ENCODE measurements at places on chromosomes 3 and 15. TPM values are rescaled to one million over a fixed set of nuclear protein-coding genes. Genes with fewer than 3 reads are reported as not detected.

Gene HGD
- not detected for total RNA-seq

Gene CHRM5
- not detected for total RNA-seq

DNA sequence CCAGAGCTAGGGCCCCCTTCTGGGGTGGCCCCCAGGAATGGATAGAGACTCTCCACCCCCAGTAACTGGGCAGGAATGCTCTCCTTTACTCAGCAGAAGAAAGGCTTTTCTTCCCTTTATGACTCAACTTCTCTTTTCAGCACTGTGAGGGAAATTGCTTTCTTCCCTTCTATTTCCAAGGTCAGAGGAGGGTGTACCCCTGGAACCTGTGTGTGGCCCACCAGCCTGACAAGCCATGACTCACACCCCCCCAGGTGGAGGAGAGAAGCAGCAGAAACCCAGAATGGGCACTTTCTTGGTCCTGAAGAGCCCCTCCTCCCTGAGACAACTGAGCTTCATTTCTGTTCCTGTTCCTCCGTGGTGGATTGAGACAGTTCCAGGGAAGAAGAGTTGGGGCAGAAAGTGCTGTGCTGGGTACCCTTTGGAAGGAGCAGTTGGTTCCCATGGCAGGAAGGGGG, 2.7 kb upstream of the ANKRD63 start:
- no peak for DNase-seq

Gene PCBP4
- total RNA-seq, result 58.1 TPM

Gene LMAN1L
- not detected for total RNA-seq

DNA sequence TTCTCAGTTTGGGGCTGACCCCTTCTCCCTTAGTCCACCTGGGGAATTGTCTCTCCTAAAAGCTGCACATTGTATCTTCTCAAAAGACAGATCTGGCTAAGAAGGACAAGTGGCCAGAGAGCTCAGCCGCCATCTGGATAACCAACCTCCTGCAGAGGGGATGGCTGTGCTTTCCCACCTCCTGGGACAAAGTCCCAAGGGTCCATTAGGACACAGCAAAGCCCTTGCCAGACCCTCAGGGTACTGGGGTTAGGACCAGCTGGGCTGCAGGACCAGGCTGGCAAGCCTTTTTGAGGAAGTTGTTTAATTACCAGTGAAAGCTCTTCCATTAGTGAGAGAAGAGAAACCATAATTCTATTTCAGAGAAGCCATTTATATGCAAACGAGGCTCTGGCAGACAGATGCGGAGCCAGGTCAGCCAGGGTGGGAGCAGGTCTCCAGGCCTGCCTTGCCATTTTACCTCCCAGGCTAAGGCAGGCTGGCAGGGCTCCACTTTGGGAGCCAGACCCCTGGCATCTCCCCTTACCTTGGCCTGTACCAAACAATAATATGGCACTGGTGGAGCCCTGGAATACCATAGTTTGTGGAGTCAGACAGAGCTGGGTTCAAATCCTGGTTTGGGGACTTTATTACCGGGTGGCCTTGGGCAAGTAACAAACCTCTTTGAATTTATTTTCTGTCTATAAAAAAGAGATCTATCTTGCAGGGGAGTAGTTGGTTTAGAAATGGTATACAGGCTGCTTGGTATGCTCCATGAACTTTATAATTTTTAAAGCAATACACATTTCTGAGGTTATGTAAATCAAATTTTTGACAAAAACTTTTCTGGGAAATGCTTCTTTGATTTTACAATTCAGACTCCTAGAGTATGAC, 17.9 kb downstream of the SHF start:
- DNase-seq, result no peak

- no peak for DNase-seq
Measured at GRCh38 chr3:14363991-14364390, 38.4 kb upstream of the SLC6A6 start.

DNA sequence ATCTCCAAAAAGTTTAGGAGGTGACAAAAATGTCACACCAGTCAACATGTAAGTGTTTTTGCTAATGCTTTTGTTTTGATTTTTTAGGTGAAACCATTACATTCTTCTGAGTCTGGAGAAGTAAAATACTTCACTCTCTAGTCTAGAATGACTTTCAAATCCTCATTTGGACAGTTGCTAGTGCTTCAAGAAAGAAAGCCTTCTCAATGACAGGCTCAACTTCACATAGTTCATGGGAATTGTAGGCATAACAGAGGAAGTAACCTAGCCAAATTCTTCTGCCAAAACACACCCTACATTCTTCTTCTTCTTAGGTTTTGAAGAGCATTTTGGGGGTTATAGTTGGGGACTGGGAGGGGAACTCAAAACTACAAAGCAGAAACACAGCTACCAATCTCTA, 29.4 kb upstream of the HEG1 start:
- DNase-seq, result no peak

DNA sequence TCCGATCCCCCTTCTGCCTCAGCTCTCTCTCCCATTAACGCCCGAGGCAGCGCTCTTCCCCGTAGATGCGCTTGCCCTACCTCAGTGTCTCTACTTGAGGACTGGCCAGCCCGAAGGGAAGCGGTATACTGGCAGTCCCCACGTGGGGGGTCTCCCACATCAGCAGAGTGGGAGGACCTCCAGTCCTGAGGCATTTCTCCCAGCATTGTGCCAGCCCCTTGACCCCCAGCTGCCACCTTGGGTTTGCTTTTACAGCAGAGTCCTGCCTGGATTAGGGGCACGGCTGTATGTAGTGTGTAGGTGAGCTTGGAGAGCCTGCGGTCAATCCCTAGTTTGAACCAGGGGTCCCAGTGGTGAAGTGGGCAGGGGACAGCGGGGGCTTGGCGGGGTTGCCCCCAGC, 767 bp downstream of the SEMA3F start:
- DNase-seq, result no peak

DNA sequence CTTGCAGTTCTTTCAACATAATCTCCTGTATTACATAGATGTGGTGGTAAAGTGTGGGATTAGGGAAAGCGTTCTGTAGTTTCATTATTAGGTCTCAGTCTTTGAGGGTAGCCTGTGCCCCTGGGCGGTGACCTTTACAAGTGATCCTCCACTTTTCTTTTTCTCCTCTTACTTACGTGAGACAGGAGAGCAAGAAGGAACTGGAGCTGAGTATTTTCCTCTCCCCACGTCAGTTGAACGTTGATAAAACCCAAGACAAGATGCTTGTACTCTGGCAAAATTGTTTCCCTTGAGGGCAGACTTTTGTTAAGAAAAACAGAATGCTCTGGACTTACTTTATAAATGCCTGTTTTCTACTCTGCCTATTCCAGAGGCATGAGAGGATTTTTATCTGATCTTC, 378.7 kb downstream of the ZNF385D start:
- no peak for DNase-seq

GRCh38 chr3:155853214-155854140, 750 bp downstream of the SLC33A1 start:
- DNase-seq, result peak; percentile 62

GRCh38 chr3:56654460-56654859, 28.6 kb downstream of the TASOR start:
- DNase-seq, result no peak

DNA sequence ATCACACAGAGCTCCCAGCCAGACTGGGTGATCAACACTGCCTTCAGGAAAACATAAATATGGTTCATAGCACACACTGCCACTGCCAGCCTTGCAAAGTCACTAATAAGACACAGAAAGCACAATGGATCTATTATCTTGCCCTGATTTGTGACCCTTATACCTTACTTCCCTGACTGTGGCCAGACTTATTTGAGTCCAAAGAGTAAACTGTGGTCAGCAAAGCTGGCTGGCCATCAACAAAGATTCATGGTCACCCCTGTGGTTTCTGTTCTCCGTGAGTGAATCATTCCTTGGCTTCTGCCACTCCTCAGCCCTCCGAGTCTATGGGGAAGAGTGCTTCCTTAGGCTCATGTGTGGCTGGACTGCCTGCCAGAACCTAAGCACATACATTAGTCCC, 437.7 kb downstream of the RAP2B start:
- DNase-seq, result no peak

Gene PPP1R14D
- not detected for total RNA-seq

- DNase-seq, result no peak
Measured at GRCh38 chr3:171397089-171397488, 63.1 kb downstream of the TNIK start.

- DNase-seq, result no peak
Measured at GRCh38 chr15:79282371-79283251, at the start of gene ANKRD34C. ANKRD34C (plus strand) TSS chr15:79282722; CDS start chr15:79293285, 10,563 bp downstream.

Gene TMCO5A
- total RNA-seq, result not detected

- peak; percentile 38 for DNase-seq
Measured at GRCh38 chr15:79028411-79028964, 62.1 kb downstream of the RASGRF1 start.

GRCh38 chr3:139689122-139689521, 11.3 kb upstream of the NMNAT3 start:
- DNase-seq, result no peak

DNA sequence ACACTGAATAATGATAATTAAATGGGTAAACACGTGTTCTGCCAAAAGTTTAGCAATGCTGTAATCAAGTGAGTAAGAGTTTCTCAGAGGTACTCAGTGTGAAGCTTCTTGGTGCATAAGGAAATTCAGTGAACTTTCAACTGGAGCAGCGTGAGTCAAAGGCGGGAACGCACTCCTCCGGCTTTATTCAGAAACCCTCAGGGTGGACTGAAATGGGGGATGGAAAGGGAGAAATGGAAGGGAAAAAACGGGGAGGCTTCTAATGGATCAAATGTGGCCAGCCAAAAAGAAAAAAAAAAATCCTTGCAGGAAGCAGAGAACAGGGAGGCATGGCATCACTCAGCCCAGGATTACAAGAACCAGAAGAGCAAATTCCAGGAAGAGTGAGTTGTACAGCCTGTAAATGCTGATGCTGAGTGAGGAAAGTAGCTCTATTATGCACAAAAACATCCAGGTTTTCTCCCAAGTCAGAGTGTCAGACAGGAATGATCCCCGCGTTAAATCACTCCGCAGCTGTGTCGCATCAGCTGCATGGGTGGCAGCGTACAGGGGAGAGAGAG, 85.3 kb downstream of the ASB7 start:
- DNase-seq, result no peak

- no peak for DNase-seq
Measured at GRCh38 chr3:115784739-115785536, 161.6 kb downstream of the GAP43 start.

DNA sequence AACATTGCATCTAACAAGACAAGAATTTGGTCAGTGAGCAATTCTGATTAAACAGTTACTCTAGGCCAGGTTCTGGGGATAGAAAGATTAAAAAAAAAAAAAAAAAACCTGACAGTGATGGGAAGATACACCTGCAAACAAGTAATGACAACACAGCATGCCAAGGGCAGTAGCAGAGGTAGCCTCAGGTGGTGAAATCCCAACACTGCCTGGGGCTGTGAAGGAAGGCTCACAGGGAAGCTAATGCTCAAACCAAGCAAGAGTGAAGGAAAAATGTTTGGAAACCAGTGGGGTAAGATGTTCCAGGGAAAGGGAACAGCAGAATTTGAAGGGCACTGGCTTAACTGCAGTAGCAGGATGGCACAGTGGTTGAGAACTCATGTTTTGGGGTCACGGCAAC, 8.9 kb downstream of the RTP2 start:
- no peak for DNase-seq

Gene CRBN
- total RNA-seq, result 43.2 TPM

GRCh38 chr3:185423178-185423577, 60.2 kb downstream of the MAP3K13 start:
- no peak for DNase-seq

DNA sequence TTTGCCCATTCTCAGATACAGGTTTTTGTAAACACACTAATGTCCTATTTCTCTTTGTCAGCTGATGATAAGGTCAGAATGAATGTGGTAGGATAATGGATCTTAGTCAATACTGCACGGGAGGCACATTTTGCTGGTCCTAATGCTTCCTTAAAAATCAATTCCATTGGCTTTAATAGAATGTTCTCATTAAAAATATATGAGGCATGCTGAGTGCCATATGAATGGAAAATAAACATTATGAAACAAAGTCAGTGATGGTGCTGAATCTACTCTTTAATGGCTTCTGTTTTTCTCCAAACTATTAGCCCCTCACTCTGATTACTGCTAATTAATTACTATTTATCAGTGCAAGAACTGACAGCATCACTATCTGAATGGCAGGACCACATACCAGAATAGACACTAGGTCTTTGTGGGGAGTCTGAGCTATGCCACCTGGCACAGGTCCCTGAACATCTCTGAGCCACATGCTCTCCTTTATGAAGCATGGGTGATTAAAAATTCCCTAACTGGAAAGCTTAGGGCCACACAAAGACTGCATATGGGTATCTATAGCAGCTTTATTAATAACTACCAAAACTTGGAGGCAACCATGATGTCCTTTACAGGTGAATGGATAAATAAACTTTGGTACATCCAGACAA, 278.9 kb downstream of the MEX3B start:
- no peak for DNase-seq

- no peak for DNase-seq
Measured at GRCh38 chr15:35630985-35631384, 85.0 kb upstream of the DPH6 start.

Gene LEKR1
- 1.3 TPM for total RNA-seq

Gene DAZL
- not detected for total RNA-seq

DNA sequence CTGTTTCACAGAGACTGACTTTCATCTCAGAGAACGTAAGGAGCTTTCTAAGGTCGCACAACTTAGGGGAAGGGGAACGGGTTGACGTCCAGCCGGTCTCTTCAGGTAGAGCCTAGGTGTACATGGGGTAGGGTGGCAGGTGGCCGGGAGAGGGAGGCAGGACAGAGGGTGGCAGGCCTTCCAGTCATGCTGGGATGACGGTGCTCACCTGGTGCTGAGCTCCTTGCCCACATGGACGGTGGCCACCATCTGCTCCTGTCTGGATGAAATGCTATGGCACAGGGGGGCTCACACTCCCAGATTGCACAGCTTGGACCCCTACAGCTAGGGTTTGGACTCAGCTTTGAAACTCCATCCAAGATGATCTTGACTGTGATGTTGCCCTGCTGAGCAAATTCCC, 144.5 kb downstream of the ATP10A start:
- DNase-seq, result peak; percentile 61

GRCh38 chr3:69120879-69121464, 1.4 kb downstream of the LMOD3 start:
- DNase-seq, result no peak

GRCh38 chr3:135532021-135532420, 433.5 kb upstream of the PPP2R3A start:
- DNase-seq, result no peak

Gene GOLGA6L24
- not detected for total RNA-seq

GRCh38 chr3:38614091-38614490, 35.4 kb downstream of the SCN5A start:
- peak; percentile 27 for DNase-seq

DNA sequence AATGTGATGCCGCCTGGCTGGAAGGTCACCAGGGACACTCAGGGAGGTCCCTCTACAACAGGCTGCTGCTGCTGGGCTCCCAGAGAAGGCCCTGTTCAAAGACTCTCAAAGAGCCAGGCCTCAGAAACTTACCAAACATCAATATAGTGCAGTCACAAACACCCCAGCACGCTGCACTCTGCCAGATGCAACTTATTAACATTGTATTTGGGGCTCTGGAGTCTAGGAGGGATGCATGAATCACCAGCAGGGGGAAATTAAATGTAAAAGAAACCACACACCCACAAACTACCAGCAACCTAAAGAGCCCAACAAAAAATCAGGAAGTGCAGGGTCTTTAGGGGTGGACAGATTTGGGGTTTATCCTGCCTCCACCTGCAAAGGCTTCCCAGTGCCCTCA, 74.6 kb upstream of the SPATA12 start:
- DNase-seq, result no peak

- DNase-seq, result no peak
Measured at GRCh38 chr3:128107834-128108233, 15.8 kb downstream of the RUVBL1 start.
